ENCODE measurements at places on chromosomes 12 and 14.

DNA sequence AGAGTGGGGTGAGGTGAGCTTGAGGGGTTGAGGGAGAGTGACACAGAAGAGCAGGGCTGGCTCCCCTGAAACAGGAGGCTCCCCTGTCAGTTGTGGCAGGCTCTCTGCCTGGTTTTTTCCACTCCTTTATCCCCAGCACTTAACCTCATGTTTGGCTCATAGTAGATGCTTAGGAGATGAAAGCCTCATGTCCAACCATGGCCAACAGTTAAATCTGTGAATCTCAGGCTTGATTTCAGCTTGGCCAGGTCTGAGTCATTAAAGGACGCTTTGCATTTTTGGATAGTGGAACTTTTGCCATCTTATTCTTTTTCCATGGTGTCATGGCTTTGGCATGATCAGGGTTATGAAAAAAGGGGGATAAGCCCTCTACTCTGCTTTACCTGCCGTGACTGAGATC, 117.2 kb downstream of the CACNA1C start:
- no peak for DNase-seq

GRCh38 chr12:2422591-2422990, 369.8 kb downstream of the CACNA1C start:
- DNase-seq, result no peak

DNA sequence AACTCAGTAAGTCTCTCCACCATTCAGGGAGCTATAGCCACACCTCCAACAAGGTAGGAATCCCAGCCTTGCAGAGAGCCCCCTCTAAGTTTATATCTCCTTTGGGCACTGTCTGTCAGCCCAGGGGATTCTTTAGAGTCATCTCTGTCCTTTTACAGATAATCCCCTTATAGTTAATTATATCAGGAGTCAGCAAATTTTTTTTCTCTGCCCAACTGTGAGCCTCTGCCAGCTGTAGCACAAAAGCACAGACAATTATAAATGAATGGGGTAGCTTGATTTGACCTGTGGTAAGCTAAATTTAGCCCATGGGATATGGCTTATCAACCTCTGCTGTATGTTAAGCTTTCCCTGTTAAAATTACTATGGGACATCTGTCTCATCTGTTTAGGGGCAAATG, 8.3 kb downstream of the CEP128 start:
- DNase-seq, result no peak

- no peak for DNase-seq
Measured at GRCh38 chr12:76883151-76883550, 4.3 kb upstream of the CSRP2 start.

DNA sequence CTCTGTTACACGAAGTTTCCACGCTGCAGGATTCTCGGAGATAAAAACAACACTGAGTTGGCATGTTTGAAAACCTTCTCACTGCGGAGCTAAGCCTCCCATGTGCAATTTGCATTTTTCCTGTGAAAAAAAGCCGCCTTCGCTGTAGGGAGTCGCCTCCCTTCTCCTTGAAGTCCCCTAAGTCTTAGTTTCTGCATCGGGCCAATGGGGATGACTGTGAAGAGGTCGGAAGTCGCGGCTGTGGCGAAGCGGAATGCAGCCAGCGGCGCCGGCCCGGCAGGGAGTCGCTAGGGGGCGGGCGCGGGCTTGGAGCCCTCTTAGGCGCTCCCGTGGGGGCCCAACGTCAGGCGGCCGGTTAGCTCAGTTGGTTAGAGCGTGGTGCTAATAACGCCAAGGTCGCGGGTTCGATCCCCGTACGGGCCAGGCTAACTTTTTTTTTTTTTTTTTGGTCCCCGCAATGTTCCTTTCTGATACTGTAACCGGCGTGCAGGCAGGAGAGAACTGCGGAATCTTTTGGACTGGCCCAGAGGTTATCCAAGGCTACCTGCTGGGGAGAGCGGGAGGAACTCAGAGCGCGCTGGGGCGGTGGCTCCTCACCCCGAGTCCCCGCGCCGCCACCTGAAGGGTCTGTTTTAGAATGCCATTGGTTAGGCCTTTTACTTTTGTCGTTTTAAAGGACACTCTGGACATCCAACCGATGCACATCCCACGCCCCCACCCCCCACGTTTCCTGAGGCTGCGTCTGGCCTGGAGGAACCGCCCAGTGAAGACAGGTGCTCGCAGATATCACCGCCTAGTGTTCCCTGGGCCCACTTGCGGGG, 2.6 kb upstream of the ZNF839 start:
- DNase-seq, result peak; percentile 95

- no peak for DNase-seq
Measured at GRCh38 chr14:67729072-67729885, 27.6 kb downstream of the RDH12 start.

DNA sequence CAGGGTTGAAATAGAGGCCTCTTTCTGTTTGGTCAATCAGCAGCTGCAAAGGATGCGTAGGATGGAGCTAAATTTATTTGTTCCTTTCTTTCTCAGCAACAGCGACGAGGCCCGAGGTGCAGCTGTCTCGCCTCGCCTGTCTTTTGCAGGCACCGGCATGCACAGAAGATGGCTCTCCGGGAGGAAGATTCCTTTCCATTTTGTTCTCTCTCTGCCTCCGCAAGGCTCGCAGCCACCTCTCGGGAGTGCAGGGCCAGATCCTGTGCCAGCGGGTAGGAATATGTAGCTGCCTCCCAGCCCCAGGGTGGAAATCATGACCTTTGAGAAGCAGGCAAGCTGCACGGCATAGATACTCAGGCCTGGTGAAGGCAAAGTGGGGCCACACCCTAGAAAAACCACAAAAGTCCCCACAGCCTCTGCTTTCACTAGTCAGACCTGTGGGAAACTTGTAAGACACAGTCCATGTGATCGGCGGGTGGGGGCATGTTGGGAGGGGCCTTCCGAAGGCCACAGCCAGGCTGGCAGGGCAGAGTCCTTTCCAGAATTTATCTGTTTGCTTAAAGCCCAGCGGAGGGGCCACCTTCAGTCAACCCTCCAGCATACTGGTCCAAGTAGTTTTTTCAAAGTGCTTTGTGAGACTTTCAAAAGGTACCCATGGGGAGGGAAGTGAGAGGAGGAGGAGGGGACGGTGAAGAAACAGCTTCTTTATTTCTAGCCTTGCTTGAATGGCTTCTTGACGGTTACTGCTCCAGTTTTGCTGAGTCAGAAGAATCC, at the start of gene MAP1LC3B2:
Gene MAP1LC3B2, plus strand, starts transcription at position 220 of the 774 bp plus-strand sequence. CDS start 16,562 bp downstream, outside the sequence.
- peak; percentile 56 for DNase-seq

- DNase-seq, result no peak
Measured at GRCh38 chr14:106210650-106211049, 684.3 kb downstream of the TMEM121 start.

DNA sequence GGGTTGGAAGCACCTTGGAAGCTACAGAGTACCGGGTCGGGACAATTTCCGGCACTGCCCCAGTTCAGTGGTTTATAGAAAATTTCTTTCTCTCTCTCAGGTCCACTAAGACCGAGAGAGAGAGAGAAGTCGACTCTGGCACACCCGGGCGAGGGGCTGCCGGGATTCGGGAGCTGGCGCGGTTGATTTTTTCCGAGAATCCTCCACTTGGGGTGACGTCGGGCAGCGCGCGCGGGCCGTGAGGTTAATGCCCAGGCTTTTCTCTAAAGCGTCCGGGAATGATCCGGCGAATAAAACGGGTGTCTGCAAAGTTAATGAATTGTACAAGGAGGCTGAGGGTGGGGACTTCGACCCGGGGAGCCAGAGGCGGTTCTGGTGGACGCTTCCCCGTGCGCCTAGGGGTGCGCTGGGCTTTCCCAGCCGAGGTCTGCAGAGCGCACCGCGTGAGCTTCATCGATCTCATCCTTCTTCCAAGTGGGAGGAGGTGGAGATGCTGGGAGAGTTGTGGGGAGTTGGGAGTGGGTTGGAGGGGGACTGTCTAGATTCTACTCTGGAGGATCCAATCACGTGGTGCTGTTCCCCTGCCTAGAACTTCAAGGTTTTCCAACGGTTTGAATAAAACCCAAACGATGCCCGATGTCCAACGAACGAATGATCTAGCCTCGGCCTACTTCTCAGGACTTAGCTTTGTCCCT, 51.9 kb upstream of the TBX3 start:
- DNase-seq, result no peak

DNA sequence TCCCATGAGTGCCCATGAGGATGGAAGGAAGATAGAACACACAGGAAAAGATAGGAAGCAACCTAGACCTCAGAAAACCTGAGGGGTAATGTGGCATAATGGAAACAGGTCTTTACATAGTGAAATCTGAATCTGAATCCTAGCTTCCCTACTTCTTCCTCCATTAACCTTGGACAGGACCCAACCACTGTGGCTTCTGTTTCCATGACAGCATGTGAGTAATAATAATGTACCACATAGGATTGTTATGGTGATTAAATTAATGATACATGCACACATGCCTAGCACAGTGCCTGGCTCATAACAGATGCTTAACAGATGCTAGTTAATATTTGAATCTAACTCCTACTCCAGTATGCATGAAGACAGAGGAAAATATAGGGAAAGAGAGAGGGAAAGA, 11.2 kb downstream of the TTC9 start:
- no peak for DNase-seq

- no peak for DNase-seq
Measured at GRCh38 chr14:51862860-51863259, 2.4 kb downstream of the GNG2 start.

- DNase-seq, result peak; percentile 28
Measured at GRCh38 chr14:57390806-57391516, 575 bp downstream of the NAA30 start.

GRCh38 chr12:31959701-31960391, 631 bp downstream of the RESF1 start:
- DNase-seq, result peak; percentile 57

DNA sequence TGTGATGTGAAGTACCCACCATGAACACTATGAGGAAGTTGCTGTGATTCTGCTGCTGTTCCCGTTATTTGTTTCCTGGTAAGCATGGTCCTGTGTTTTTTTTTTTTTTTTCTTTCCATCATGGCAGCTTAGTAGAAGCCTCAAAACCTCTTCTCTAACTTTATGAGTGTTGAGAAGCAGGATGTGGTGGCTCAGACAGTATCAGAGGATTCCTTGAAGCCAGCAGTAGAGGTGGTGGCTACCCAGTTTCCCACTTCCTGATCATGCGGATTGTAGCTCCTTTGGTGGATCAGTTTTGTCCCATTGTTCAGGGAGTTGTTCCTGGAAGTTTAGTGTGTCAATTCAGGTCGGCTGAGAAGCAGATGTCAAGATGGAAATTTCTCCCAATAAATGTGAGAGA, 175.8 kb downstream of the ATP23 start:
- DNase-seq, result no peak

DNA sequence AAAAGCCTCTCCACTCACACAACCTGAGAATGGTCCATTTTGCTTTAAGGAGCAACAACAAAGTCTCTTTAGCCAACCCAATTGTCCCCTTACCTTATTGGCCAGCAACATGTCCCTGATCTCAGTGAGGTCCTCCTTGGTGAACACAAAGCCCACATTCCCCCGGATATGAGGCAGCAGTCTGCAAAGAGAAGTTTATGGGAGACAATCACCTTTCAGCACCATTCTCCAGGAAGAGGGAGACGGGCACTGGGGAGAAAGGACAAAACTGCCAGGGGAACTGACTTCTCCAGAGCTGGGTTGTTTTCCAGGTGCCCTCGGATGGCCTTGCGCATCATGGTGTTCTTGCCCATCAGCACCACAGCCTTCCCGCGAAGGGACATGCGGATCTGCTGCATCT, 1.9 kb downstream of the RPLP0 start:
- DNase-seq, result no peak

GRCh38 chr14:19800282-19801117, 3.1 kb upstream of the OR4N2 start:
- DNase-seq, result no peak

DNA sequence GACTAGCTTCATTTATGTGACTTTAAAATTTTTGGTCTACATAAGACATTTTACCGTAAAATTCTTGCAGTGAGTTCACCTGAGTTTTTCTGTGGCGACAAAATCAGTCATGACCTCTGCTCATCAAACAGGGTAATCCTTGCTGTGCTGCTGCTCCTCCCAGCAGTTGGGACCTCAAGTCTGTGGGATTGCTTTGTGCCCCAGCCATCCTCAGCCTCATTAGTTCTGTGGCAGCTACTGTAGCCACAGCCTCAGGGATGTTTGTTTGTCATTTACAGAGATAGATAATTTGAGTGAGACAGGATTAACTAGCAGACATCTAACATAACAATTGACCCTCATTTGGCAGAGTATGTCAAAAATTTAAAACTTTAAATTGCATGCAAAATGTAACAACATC, 357.0 kb downstream of the PCNX1 start:
- DNase-seq, result no peak

DNA sequence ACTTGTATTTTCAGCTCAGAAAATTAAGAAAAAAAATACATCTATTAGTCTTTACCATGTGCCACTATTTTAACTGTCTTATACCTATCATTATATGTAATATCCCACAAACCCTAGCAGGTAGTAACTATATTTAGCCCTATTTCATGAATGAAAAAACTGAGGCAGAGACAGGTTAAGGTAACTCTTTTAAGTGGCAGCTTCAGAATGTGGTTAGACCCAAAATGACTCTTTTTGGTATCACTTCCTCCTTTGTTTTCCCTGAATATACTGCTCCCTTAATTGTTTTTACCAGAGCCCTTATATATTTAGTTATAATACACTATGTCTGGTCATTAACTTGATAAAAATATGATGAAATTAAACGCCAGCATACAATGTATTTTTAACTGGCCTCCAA, 235.6 kb upstream of the RPL10L start:
- DNase-seq, result no peak

DNA sequence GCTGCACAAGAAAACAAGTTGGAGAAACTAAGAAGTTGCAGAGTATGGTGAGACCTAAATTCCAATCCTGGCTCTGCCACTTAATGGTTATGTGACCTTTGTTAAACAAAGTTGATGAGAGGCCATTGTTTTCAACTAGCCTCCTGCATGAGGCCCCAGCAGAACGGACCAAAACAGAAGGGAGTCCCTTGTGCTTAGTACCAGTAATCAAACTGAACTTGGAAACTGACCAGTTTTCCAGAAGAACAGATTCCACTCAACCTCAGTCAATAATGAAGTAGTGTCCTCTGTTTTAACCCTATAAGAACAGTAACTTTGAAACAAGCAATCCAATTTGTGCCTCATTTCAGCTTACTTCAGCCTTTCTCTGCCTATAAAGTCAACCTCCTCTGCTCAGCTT, 69.9 kb downstream of the C12orf56 start:
- DNase-seq, result no peak

- DNase-seq, result no peak
Measured at GRCh38 chr14:78383060-78383459, 212.9 kb downstream of the NRXN3 start.

DNA sequence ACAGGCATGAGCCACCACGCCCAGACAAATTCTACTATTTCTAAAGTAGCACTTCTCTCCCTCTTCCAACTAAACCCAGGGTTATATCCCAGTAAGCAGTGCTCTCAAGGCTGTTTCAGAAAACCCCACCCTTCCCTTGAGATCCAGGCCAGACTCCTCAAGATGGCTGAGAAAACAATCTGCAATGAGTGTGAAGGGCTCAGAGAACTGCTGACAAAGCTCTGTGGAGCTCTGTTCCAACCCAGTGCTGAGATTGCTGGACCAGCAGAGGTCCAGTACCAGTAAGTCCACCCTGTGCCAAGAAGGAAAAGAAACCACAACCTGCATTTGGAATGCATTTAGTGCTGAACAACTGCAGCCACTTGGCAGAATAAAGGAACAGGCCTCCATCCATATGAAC, 3.7 kb upstream of the IFFO1 start:
- no peak for DNase-seq

- DNase-seq, result no peak
Measured at GRCh38 chr12:131735153-131735456, 24.2 kb downstream of the SFSWAP start.

GRCh38 chr12:77072833-77073495, 7.6 kb upstream of the E2F7 start:
- no peak for DNase-seq

GRCh38 chr12:132662901-132663755, 24.0 kb downstream of the POLE start:
- DNase-seq, result no peak
